Activated CD4-positive, alpha-beta memory T cell treated with anti-CD3 and anti-CD28 coated beads for 36 hours (primary cell): ENCODE measurements at places on chromosomes 2 and 18.
A peak's percentile ranks its signal among the peaks of the same experiment; 100 is the strongest.

GRCh38 chr2:133312038-133312729 is 256.1 kb downstream of the NCKAP5 start:
- no peak for DNase-seq

GRCh38 chr2:29583104-29583503 is 338.3 kb downstream of the ALK start:
- no peak for DNase-seq

DNA sequence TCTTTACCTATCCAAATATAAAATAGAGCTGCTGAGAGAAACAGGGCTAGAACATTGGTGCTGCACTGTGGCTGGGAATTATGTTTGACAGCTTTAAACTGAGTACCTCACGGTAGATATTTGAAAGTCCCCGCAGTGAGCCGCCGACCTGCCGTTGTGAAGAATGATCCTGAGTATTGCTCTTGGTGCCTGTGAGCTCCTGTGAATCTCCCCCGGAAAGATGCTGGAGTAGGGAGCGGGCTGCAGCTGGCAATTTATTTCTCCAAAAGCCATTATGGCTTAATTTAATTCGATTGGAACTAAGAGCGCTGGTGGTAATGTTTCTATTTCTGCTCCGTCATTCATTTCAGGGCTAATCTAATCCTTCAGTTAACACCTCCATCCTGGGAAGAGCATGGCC is 129.4 kb upstream of the TPO start:
- DNase-seq = no peak

DNA sequence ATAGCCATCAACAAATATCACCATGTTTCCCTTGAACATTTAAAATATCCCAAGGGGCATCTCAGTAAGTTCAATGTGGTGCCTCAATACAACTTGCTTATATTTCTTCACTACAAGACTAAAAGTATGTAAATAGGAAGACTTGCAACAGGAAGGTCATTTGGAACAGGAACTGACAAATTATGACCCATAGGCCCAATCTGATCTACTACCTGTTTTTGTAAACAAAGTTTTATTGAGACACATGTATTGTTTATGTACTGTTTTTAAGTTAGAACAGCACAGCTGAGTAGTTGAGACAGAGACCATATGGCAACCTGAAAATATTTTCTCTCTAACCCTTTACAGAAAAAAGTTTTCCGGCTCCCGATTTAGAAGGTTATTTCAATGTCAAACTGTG is 154.8 kb upstream of the TFPI start:
- no peak for DNase-seq

DNA sequence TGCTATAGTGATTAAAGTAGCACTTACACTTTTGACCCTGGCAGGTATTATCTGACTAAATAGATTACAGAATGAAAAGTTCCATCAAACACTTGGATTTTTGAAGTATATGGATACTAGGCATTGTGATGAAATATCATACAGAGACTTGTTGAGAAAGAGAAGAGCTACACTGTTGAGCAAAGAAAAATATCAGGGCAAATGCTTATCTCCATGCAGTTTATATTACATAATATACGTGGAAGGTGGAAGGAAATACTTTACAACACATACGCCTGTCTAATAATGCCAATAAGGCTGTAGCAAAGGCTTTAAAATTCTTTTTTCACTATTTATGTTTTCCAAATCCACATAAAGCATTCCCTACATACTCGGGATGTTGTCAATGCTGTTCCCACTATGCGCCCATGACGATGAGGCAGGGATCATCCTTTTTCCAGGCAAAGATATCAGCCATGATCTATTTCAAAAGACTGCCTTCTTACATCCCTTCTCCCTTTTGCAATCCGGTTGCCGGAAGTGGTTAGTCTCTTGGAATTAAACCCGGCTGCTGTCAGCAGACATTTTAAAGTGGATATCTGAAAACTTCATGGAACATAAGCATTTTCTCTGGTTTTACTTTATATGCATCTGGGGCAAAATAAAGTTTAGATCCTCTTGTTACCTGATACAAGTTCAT is 92.6 kb upstream of the ITGA4 start:
- no peak for DNase-seq

DNA sequence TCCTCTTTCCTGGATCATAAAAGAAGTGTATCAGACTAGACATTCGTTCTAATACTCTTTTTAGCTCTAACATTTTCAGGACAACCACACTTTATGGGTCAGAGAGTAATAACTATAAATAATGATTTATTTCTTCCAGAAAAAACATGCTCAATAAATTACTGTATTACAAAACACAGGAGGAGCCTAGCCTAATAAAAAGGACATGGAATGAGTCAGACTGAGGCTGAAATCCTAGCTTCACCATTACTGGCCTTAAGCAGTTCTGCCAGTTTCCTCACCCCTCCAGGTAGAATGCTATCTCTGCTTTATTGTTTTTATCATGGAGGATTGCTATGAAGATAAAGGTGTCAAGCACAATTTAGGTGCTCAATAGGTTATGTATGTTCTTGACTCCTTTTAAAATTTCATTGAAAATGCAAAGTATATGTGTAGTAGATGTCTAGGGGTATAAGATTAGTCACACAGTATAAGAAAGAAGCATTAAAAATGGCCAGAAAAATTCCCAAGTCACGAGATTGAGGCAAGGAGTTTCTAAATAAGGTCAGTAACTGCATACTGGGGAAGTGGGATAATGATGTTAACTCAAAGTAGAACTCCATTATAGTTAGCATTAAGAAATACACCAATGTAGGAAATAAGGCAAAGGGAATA is 105.5 kb upstream of the NEUROD1 start:
- DNase-seq = no peak

DNA sequence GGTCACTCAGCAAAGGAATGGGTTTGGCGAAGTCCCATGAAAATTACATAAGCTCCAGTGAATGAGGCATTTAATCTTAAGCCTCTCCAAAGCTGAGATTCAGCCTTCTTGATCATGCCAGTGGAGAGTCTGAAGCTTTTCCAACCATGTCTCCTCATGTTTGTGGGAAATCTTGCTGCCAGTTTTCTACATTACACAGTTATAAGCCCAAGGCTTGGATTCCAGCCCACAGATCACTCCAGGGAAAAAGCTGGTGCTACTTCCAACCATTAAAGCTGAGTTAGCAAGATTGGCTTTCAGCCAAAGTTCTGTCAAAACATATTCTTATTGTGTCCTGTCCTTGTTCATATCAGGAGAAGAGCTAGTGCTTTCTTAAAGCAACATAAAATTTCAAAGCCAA is 293.8 kb downstream of the LRRTM4 start:
- no peak for DNase-seq

- no peak for DNase-seq
Observed at GRCh38 chr18:13036622-13037320, 45.6 kb downstream of the CEP192 start.

DNA sequence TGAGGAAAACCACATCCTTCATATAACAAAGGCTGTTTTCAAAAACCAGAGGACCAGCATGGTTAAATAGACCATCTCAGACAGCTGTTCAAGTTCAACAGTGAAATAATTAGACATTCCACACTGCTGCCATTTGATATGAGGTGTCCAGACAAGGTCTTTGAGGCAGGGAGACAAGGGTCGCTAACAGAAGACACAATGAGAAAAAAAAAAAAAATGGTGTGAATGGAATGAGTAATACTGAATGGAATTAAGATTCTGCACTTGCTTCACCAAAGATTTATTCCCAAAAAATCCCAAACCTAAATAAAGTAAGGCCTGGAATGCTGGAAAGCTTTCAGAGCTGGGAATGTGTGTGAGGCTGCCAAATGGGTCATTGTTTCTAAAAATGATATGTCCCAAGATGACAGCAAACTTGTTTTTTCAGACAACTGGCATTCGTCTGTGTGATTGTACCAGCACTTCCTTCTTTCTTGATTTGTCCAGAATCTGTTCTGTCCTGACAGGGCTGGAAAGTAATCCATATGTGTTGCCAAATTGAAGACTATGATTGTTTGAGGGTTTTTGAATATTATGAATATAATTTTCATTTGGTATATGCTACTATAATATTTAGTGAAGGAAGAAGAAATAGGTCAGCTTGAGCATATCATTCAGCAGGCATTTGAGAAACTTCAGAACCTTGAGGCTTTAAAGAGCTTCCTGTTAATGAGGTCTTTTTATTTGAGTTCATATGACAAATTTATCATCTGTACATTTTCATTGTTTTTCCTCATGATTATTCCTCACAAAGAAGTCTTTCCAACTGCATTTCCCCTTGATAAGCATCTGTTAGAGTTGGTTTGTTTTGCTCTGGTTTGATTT is 85.2 kb upstream of the ITGA4 start:
- DNase-seq = no peak

DNA sequence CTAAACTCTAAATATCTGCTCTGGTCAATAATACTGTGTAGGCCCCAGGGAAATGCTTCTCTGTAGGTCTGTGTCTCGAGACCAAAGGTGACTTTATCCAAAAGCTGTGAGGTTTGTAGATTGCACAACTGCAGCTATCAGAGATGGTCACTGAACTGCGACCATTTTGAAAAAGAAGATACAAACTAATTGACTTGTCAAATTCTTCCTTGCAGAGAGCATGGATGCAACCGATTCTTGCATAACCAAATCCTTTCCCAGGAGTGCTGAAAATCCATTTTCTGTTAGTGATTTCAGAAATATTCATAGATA is 155.8 kb downstream of the SH3BP4 start:
- DNase-seq = no peak

DNA sequence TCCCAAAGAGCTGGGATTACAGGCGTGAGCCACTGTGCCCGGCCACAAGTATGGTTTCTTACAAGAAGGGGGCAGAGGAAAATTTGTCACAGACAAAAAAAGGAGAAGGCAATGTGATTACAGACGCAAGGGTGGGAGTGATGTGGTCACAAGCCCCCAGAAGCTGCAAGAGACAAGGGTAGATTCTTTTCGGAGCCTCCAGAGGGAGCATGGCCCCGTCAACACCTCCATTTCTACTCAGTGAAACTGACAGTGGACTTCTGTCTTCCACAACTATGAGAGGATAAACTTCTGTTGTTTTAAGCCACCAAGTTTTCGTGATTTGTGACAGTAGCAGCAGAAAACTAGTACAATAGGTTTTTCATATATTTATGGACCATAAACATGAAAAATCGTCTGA is 2.1 kb upstream of the TCF7L1 start:
- no peak for DNase-seq

DNA sequence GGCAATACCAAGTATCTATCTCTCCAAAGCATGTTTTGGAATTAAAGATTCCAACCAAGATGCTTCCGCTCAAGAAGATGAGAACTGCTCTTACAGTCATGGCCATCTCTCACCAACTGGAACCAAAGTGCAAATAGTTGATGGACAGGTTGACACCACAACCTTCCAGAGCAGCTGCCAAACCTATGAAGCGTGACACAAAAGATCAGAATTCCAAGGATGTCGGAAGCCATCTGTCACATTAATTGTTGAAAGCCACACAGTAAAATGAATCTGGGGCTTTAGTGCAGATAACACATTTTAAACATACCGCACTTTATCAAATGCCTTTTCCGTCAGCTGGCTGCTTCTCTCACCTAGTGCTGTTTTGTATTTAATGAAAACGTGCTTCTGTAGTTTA is 195.7 kb downstream of the CDH20 start:
- no peak for DNase-seq

DNA sequence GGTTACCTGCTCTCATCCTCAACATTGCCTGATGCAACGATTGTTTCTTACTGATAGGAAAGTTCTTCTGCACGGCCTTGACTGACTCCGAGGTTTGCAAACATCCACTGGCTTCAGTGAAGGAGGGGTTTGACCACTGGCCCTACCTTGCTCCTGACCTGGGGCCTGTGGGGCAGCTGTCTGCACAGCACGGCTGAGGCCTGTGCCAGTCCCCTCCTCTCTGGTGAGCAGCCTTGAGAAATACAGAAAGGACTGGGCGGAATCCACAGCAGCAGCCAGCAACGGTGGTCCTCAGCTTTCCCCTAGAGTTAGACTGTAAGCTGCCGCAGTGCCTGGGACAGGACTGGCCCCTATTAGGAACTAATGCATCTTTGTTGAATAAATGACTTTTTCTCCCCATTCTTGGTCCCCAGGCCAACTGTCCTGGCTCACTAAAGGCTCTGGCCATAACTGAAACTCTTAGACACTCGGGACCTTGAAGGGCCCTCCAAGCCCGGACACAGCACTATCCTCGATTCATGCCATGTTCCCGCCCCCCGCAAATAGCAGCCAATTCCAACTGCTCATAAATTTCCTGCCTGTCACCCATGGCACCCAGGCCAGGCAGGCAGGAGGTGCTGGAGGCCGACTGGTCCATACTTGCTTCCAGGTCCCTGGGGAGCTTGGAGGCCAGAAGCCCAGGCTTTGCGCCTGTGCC is 26.7 kb downstream of the ATOH8 start:
- DNase-seq = no peak

- DNase-seq = no peak
Observed at GRCh38 chr2:108911401-108911800, 77.6 kb downstream of the EDAR start.

DNA sequence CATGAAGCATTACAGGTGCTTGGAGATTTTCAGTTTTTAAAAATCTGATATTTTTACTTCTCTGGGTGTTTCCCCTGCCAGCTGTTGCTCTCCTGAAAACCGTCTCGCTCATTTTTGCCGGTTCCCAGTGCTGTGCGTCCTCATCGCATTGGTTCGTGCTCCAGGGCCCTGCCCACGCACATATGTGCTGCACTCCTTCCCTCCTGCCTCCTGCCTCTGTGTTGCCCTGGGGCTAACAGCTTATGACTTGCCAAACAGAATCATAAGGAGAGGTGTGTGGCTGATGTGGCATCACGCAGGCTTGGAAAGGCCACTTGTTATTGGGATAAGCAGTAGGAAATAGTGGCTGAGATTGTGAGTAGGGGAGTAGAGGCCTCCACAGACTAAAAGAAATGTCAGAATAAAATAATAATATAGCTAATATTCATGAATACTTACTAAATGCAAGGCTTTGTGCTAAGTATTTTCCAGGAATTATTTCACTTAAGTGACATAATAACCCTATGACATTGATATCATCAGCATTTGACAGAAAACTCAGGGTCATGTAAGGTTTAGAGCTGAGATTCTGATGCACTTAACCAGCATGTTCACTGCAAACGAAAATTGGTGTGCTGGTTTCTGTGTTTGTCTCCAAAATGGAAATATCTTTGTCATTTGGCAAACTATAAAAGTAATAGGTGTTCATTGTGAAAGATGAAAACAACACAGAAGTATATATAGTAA is 53.5 kb downstream of the SLC4A1AP start:
- peak; percentile 58 for DNase-seq

- no peak for DNase-seq
Observed at GRCh38 chr2:99662761-99663341, 173.0 kb upstream of the REV1 start.

- DNase-seq = no peak
Observed at GRCh38 chr2:229202646-229203045, 68.4 kb downstream of the PID1 start.

- no peak for DNase-seq
Observed at GRCh38 chr2:232882505-232883115, 12.5 kb downstream of the SNORC start.

DNA sequence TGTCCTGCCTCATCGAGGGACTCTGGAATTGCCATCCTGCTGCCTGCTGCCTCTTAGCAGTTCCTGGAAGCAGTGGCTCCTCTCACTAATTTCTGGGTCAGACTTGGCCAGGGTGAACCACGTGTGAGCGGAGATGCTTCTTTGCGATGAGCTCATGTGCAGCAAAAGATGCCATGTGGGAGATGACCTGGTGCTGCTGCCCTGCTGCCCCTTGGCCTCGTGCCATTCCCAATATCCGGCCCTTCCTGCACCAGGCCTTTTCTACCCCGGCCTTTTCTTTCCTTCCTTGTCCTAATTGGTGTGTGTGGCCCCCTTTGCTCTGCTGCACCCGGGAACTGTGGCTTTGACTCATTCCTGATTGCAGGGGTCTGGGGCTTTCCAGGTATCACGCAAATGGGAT is 296.9 kb upstream of the HS6ST1 start:
- no peak for DNase-seq
